A549 treated with DMSO at 1 μM for 4 hours (cell line): ENCODE measurements at places on chromosomes 3 and 15. TPM values are rescaled to one million over a fixed set of nuclear protein-coding genes. Genes with fewer than 3 reads are reported as not detected.

The OIP5 gene
- 13.9 to 15.3 TPM (median 14.6 TPM) in 5 replicates for total RNA-seq

The ZNF106 gene
- 9.9 to 14.8 TPM (median 13.9 TPM) in 5 replicates for total RNA-seq

The KLHL40 gene
- total RNA-seq: not detected in 5 replicates

The ASB14 gene
- not detected in 5 replicates for total RNA-seq

The PP2D1 gene
- not detected in 5 replicates for total RNA-seq

The RAB5A gene
- 36.2 to 55.6 TPM (median 48.9 TPM) in 5 replicates for total RNA-seq

The ACKR4 gene
- total RNA-seq: 0.03 TPM in 1 of 5 replicates, not detected in the others

The KIF7 gene
- total RNA-seq: 3.9 to 4.9 TPM (median 4.3 TPM) in 5 replicates

The RASL12 gene
- 0.06 to 0.28 TPM (median 0.19 TPM) in 5 replicates for total RNA-seq

The NECTIN3 gene
- total RNA-seq: 22.5 to 37.4 TPM (median 30.7 TPM) in 5 replicates

The CD96 gene
- total RNA-seq: not detected in 5 replicates

The ACAD9 gene
- total RNA-seq: 24.0 to 27.1 TPM (median 24.7 TPM) in 5 replicates

The SLC51B gene
- total RNA-seq: 10.5 to 15.5 TPM (median 12.1 TPM) in 5 replicates

The SEC62 gene
- 77.6 to 128 TPM (median 94.4 TPM) in 5 replicates for total RNA-seq

The STAC gene
- total RNA-seq: 1.8 to 3.1 TPM (median 2.8 TPM) in 5 replicates
